ENCODE measurements at places on chromosomes 6 and 20. TPM values are rescaled to one million over a fixed set of nuclear protein-coding genes. Genes with fewer than 3 reads are reported as not detected.

Gene PKIB
- 11.8 TPM for total RNA-seq

Gene PRDM13
- total RNA-seq = 1.3 TPM

Gene HTR1E
- total RNA-seq = not detected

Gene SULF2
- 112 TPM for total RNA-seq

- DNase-seq = no peak
Measured at GRCh38 chr20:51128198-51128597, 105.3 kb upstream of the KCNG1 start.

DNA sequence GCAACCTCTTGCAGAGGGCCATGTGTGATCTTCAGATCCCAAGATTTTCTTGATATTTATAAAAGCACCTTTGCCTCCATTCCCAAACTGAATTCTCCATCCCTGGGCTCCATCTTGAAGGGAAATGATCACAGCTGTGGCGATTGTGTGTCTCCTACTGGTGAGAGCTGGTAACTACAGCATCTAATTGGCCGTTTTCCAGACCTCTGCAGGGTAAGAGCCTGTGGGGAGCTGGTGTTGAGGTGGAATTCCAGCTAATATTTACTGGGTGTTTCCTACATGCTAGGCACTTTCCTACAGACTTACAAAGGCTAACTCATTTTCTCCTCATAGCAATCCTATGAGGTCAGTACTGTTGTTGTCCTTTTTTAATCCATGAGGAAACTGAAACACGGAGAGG lies 59.2 kb upstream of the FNDC1 start:
- DNase-seq = peak; percentile 27

DNA sequence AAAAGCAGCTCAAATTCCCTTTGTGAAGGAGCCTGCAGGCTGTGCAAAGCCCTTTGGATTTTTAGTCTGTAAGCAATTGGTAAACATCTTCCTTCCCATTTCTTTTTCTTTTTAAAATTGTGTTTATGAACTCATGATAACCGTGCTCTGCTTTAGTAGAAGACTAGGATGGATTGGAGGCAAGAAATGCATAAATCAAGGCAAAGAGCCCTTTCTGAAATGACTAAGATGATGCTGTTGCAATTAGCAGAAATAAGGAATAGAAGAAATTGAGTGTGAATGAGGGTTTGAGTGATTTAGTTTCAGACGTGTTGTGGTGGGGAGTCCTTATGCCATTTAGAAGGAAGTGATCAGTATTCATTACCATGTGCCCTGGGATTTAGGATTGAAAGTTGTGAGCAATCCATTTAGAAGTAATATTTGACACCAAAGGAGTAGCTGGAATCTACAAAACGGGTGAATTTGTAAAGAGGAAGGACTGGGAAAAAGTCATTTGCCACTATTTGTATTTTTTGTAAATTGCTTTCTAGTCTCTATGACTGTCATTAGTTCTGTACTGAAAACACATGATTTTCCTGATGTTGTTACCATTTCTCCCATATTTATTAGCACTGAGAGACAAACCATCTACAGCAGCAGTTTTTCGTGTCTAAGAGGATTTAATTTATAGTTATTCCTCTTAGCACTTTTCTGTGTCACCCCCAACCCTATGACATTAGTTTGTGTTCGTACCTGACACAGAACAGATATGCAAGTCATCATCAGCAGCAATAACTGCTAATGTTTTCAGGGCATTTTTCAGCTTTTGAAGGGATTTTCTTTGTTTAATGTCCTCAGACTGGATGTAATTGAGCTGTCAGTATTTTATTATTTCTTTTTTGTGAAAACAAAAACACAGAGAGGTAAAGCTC lies 265.0 kb downstream of the UTRN start:
- no peak for DNase-seq

GRCh38 chr6:7335519-7335918 lies 22.5 kb upstream of the SSR1 start:
- no peak for DNase-seq

GRCh38 chr6:152117156-152118133 lies 310.0 kb downstream of the ESR1 start:
- DNase-seq = no peak

DNA sequence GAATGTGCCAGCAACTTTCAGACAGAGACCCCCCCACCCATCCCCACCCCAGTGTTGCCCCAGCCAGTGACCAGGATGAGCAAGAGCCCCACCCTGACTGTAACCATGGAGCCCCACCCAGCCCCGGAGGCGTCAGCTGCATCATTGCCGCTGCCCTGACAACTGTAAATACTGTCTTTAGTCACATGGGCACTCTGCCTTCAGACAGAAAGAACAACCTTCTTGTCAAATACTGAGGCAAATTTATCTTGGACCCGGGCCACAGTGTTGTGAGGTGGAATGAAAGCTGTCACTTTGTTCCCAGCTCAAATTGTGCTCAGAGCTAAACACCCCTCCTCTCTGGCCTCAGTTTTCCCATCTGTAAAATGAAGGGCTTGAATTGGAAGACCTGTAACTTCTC lies 23.7 kb downstream of the MOCS3 start:
- peak; percentile 77 for DNase-seq

- DNase-seq = no peak
Measured at GRCh38 chr20:199996-200395, 10.5 kb upstream of the DEFB128 start.

GRCh38 chr20:59988141-59988540 lies 29.9 kb downstream of the CDH26 start:
- peak; percentile 97 for DNase-seq

GRCh38 chr6:111556004-111556403 lies 49.7 kb downstream of the TRAF3IP2 start:
- no peak for DNase-seq

- DNase-seq = no peak
Measured at GRCh38 chr6:168948990-168949531, 304.6 kb downstream of the THBS2 start.

- no peak for DNase-seq
Measured at GRCh38 chr6:168450917-168451316, 9.9 kb downstream of the SMOC2 start.

DNA sequence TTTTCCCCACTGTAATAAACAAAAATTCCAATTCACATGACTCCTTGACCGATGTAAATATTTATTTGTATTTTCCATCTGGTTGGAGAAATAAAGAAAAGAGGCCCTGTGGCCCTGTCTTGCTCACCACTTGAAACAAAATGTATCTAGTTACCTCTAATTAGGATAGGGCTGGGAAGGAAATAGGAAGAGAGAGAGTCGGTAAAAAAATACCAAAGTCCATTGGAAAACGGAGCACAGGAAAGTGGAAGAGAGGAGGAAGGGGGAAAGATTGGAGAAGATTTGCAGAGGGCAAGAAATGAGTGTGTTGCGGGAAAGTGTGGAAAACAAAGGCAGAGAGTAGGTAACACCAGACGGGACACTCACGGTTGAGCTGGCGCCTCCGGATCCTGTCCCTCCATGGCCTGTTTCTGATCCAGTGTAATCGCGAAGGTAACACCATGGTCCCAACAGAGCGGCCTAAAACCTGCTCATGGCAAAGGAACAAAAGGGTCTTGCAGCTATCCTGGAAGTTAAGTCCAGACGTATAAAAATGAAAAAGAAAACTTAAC lies 105.8 kb upstream of the RIPOR2 start:
- no peak for DNase-seq

DNA sequence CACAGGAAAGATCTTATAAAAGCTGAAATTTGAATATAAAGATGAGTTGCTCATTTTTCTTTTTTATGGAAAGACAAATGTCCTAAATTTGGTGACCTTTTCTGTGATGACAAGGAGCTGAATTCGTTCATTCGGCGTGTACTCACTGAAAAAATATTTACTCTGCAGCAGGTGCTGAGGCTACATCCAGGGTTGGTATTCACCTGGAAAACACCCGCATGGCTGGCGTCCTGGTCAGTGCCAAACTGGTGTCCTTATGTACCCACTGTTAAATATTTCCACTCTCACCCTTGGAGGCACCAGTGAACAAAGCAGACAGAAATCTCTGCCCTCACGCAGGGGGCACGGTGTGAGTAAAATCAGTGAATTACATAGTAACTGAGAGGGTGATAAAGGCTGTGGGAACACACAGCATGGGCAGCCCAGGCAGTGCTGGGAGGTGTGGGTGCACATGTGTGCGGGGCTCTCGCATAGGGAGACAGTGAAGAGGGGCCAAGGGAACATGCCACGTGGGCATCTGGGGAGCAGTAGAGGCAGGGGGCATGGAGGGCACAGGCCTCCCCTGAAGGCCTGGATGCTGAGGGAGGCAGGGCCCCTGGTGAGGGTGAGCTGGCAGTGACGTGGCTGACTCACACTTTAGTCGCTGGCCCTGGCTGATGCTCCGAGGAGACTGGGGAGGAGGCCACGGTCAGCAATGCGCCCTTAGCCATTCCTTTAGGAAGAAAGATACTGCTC lies 89.7 kb downstream of the INSM1 start:
- DNase-seq = no peak

DNA sequence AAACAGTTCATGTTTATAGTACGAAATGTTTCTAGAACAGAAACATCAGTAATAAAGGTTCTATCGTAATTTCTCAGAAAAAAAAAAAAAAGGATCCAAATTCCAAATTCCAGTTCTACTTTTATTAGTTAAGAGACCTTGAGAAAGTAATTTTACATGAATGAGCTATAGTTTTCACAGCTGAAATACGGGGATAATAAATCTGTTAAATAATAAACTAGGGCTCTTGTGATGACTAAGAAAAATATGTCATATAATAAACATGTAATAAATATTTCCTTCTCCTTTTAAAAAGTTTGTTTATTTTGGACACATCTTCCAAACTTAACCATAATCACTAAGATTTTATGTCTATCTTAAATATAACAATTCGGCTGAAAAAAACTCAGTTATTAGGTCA lies 17.8 kb downstream of the RARS2 start:
- DNase-seq = no peak

- no peak for DNase-seq
Measured at GRCh38 chr6:52611833-52612232, 35.0 kb upstream of the TRAM2 start.
